CD14-positive monocyte (primary cell): ENCODE measurements at places on chromosomes 2 and 18.

DNA sequence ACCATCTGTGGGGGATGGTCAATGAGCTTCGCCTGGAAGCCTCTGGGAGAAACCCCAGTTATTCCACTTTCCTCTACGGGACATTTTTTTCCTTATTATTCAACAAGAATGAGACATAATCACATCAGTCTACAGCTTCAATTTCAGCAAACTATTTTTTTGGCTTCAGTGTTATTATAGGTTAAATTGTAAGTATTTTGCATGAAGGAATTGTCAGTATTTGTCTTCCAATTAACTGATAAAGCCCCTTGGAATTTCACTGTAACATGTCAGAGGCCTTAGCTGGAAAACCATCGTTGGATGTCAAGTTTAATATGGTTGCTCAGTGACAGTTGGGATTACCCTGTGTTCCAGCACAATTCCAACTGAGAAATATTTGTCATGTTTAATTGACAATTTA, 480.9 kb upstream of the CHST9 start:
- no peak for DNase-seq

GRCh38 chr2:55364189-55365055, 55.2 kb downstream of the CCDC88A start:
- DNase-seq: peak; percentile 23

DNA sequence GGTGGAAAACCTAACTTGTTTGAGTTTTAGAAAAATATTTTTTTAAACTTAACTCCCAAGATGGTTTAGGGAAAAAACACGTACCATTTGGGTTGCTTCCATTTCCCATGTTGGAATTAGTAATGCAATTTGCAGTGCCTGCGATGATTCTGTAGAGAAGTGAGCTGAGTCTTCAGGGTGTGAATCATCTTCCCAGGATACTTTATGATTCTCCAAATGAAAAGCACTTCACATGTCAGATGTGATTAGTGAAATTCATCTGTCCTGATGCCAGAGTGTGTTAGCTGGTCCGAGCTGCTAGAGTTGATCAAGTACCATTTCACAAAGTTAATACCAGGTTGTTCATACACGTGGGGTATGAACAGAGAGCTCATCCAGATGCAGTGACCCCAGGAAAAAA, 59.1 kb downstream of the ACOXL start:
- DNase-seq: no peak

GRCh38 chr2:6927186-6927585, 10.0 kb downstream of the RNF144A start:
- no peak for DNase-seq

- DNase-seq: no peak
Observed at GRCh38 chr18:50679056-50679455, 119.2 kb downstream of the MAPK4 start.
